ENCODE measurements at places on chromosomes 1 and 21.

GRCh38 chr1:163107655-163108054 is 38.5 kb downstream of the RGS4 start:
- DNase-seq: no peak

GRCh38 chr21:29810871-29811270 is 128.9 kb downstream of the GRIK1 start:
- DNase-seq: no peak

DNA sequence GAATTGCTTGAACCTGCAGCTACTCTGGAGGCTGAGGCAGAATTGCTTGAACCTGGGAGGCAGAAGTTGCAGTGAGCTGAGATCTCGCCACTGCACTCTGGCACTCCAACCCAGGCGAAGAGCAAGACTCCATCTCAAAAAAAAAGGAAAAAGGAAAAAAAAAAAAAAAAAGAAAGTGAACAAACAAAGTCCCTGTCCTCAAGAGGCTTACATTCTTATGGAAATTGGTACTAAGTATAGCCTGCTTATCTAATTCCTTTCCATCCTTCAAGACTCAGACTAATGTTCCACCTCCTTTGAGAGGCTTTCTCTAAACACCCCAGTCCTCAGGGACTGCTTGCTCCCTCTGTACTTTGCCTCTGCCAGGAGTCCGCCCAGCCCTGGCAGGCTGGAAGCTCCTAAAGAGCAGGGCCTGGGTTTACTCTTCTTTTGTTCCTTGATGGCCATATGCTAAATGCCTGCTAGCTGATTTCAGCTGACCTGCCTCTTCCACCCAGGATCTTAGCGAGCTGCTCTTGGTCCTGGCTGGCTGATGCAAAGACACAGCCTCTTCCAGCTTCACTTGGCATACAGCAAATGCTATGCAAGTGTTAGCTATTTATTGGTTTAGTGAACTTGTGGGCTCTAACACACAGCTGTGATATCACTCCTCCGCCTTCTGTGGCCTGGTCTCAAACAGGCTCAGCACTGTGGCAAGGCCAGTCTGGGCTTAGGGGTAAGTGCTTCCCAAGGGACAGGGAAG is 9.8 kb downstream of the SLC9A1 start:
- no peak for DNase-seq

GRCh38 chr1:6724517-6725141 is 23.0 kb upstream of the DNAJC11 start:
- no peak for DNase-seq
